ENCODE measurements at places on chromosomes 3 and 15. TPM values are rescaled to one million over a fixed set of nuclear protein-coding genes. Genes with fewer than 3 reads are reported as not detected.

The GASK1A gene
- 0.36 TPM for total RNA-seq

The CACNA1D gene
- 17.4 TPM for total RNA-seq

The DZIP1L gene
- 17.8 TPM for total RNA-seq

The ARPP21 gene
- 1.4 TPM for total RNA-seq

The GABRA5 gene
- total RNA-seq: 0.67 TPM

The CPN2 gene
- not detected for total RNA-seq

- H3K4me3 ChIP-seq: peak overlapping the region; percentile 5
- DNase-seq: no peak
- peaks cover 17% of the 10 kb centered on the region for H3K36me3 ChIP-seq
- no peak overlapping the region for H3K27ac ChIP-seq
Observed at GRCh38 chr3:71537211-71537611, 46.3 kb downstream of the FOXP1 start.

- no peak for DNase-seq
- H3K27me3 ChIP-seq: no peaks in the 10 kb centered on the region
- H3K27ac ChIP-seq: no peak overlapping the region
Observed at GRCh38 chr15:64284042-64284441, 71.9 kb downstream of the CSNK1G1 start.

GRCh38 chr3:37574177-37574943 lies 287.3 kb upstream of the CTDSPL start:
- H3K27ac ChIP-seq: no peak overlapping the region
- no peak for DNase-seq
- H3K4me3 ChIP-seq: no peak overlapping the region
- H3K27me3 ChIP-seq: no peaks in the 10 kb centered on the region
- H3K36me3 ChIP-seq: peaks cover 23% of the 10 kb centered on the region

DNA sequence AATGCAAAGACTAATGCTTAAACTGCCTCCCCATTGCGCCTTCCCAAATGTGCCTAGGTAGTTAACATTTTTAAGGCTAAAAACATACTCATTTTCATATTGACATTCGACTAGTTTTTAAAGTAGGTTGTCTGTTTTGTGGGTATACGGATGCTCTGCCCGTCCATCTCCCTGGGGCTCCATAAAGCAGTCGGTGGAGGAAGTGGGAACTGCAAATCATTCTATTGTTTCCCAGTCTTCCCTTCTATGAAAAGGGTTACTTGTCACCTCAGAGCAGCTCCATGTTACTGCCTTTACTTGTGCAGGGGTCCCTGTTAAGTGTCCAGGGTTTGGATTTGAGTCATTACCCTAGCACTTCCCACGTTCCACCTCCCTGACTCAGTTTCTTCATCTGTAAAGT lies 10.9 kb downstream of the CHCHD6 start:
- no peak overlapping the region for H3K27ac ChIP-seq
- peaks cover 4% of the 10 kb centered on the region for H3K36me3 ChIP-seq
- no peaks in the 10 kb centered on the region for H3K27me3 ChIP-seq

GRCh38 chr3:161342629-161343028 lies 28.7 kb downstream of the SPTSSB start:
- no peak overlapping the region for H3K4me3 ChIP-seq
- no peak overlapping the region for H3K27ac ChIP-seq
- peaks cover 7% of the 10 kb centered on the region for H3K4me1 ChIP-seq
- no peaks in the 10 kb centered on the region for H3K27me3 ChIP-seq
- no peak for DNase-seq

DNA sequence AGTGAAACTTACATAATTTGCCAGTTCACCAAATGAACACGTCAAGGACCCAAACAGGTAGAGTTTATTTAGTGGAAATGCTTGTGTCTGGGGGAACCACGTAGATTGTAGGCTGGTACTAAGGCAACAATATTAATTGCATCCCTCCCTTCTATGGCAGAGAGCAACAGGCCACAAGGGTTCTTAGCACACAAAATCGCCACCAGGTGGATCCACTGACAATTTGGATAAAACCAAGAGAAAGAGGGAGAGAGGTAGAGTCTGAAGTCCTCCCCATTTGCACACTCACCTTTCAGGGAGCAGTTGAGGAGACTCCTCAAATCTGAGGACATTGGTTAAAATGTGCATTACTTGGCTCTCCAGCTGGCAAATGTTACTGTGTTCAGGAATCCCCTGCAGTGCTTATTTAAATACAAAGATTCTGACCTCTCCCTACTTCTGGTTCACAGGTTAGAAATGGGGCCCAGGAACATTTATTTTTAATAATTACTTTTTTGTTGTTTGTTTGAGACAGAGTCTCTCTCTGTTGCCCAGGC lies 181.0 kb upstream of the FEZF2 start:
- H3K4me1 ChIP-seq: peaks cover 5% of the 10 kb centered on the region
- no peak overlapping the region for H3K4me3 ChIP-seq
- no peaks in the 10 kb centered on the region for H3K36me3 ChIP-seq
- H3K27me3 ChIP-seq: peaks cover 26% of the 10 kb centered on the region

DNA sequence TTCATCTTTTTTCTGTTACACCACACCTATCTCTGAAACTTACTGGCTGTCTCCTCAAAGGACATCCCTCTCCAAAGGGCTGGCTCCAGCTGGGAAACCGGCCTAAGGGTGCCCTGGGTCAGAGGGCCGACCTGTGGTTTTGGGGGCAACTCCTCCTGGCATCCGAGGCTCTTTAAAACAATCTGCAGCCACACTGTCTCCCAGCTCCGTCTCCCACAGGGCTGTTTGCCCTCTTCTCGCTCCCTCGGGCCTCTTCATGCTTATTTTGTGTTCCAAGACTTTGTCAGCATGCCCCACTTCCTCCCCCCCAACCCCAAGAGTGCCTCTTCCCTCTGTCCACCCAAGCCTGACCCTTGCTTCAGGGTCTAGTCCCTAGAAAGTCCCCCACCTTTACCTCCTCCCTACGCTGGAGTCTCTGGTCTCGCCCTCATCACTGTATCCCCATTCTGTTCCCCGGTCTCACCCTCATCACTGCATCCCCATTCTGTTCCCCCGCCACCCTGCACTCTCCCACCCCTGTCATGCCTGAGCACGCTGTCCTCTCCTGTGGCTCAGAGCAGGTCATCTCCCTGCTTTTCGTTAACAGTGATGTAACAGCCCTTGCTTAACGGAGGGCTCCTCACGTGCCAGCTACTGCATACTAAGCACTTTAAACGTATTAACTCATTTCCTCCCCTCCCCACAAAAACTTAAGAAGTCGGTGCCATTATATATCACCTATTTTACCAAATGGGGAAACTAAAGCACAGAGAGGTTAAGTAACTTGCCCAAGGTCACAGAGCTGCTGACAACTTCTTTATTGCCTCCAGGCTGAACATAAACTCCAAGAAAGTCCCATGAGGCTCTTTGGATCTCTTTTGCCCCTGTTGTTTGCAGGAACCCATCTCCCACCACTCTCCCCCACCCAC lies 1.1 kb upstream of the CSK start:
- H3K27me3 ChIP-seq: no peaks in the 10 kb centered on the region
- H3K4me3 ChIP-seq: peak overlapping the region; percentile 89
- H3K4me1 ChIP-seq: peaks cover 57% of the 10 kb centered on the region
- no peaks in the 10 kb centered on the region for H3K36me3 ChIP-seq
- no peak for DNase-seq

- H3K4me1 ChIP-seq: no peaks in the 10 kb centered on the region
- no peak overlapping the region for H3K27ac ChIP-seq
- no peak overlapping the region for H3K4me3 ChIP-seq
Observed at GRCh38 chr3:21220944-21221343, 530.1 kb downstream of the ZNF385D start.

DNA sequence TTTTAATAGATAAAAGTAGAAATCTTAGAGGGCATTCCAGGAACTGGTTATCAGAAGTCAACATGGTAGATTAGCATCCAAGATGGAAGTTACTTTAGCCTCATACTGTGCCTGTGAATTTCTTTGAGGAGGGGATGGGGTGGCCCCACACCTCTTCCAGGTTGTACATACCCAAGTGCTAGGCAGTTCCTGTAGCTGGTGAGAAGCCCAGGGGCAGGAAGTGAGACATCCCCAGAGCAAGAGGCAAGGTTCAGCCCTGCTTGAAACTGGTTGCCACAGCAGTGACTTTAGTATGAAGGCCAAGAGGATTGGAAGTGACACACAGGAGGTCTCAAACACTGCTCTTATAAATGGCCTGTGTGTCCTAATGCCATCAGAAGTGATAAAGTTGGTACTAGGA lies 11.9 kb downstream of the GTPBP8 start:
- H3K36me3 ChIP-seq: peaks cover 48% of the 10 kb centered on the region
- no peak for DNase-seq
- no peak overlapping the region for H3K4me3 ChIP-seq
- no peak overlapping the region for H3K27ac ChIP-seq
- H3K4me1 ChIP-seq: no peaks in the 10 kb centered on the region
- H3K27me3 ChIP-seq: no peaks in the 10 kb centered on the region

DNA sequence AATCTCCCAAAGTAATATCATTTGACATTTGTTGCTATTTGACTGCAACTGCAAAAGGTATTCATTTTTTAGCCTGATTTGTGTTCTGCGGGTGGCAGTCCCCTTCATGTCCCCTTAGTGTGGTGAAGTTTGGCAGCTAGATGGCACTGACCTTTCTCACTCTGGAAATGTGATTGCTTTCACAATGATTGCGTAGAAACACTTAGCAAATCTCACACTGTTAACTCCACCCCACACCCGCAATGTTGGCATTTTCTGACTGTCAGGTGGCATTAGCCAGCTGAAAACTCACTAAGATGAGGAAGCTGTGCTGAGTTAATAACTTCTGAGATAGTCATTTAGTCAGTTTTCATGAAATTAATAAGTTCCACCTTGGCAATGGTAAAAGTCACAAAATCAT lies 76.9 kb downstream of the TRIM69 start:
- DNase-seq: no peak
- H3K4me3 ChIP-seq: no peak overlapping the region
- H3K27me3 ChIP-seq: peaks cover 9% of the 10 kb centered on the region
- no peak overlapping the region for H3K27ac ChIP-seq
- H3K36me3 ChIP-seq: no peaks in the 10 kb centered on the region

GRCh38 chr15:33098094-33099058 lies 96.1 kb downstream of the FMN1 start:
- H3K4me1 ChIP-seq: peaks cover 20% of the 10 kb centered on the region
- no peaks in the 10 kb centered on the region for H3K27me3 ChIP-seq
- no peak overlapping the region for H3K4me3 ChIP-seq
- DNase-seq: no peak

DNA sequence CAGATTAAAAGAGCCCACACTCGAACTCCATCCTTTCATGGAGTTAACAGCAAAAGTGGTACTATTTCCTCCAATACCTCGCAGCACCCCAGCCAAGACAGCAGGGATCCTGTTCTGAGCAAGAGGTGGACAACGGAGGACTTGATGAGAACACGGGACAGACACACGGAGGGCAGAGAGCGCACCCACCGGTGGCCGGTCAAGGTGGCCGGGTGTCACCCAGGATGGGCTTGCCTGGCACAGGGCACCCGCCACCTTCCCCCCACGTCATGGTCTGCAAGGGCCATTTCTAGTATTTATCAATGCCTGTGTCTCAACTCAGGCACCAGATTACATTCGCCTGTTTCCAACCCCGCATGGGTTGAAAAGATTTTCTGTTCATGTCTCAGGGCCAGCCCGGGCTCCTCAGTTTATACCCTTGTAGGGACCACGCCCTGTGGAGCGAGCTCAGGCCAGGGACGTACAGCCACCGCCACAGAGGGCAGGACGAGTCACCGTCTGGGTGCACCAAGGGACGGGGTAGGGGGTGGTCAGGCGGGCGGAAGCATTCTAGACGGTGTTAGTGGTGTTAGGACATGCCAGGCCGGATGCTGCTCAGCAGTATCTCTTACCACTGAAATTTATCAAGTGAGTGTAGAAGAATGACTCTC lies 64.2 kb downstream of the CYFIP1 start:
- no peaks in the 10 kb centered on the region for H3K27me3 ChIP-seq
- DNase-seq: no peak
- H3K36me3 ChIP-seq: peaks cover 22% of the 10 kb centered on the region
- H3K4me3 ChIP-seq: no peak overlapping the region

GRCh38 chr3:58345457-58345856 lies 12.8 kb downstream of the PXK start:
- DNase-seq: no peak
- peaks cover 10% of the 10 kb centered on the region for H3K4me1 ChIP-seq
- no peak overlapping the region for H3K4me3 ChIP-seq
- no peak overlapping the region for H3K27ac ChIP-seq

GRCh38 chr15:51108933-51109550 lies 14.3 kb upstream of the TNFAIP8L3 start:
- DNase-seq: no peak
- H3K4me1 ChIP-seq: no peaks in the 10 kb centered on the region
- H3K36me3 ChIP-seq: no peaks in the 10 kb centered on the region
- peaks cover 18% of the 10 kb centered on the region for H3K27me3 ChIP-seq
- H3K4me3 ChIP-seq: no peak overlapping the region
- H3K27ac ChIP-seq: no peak overlapping the region

DNA sequence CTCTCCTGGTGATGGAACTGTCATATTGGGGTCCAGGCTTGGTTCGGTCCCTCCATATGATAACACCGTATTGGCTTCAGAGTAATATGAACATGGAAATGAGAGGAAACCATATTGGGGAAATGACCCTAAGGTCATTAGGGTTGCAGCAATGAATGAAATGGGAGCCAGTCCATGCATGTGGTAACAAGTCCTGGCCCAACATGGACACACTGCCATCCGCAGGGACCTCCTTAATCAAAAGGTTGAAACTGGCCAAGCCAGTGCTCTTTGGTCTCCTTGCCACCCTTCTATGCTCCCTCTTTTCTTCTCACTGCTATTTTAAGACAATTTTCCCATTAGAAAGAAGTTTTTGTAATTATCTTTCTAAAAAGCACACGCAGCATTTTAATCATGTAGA lies 8.3 kb downstream of the SHC4 start:
- DNase-seq: no peak
- H3K27ac ChIP-seq: no peak overlapping the region
- no peaks in the 10 kb centered on the region for H3K4me1 ChIP-seq
- H3K27me3 ChIP-seq: peaks cover 20% of the 10 kb centered on the region

DNA sequence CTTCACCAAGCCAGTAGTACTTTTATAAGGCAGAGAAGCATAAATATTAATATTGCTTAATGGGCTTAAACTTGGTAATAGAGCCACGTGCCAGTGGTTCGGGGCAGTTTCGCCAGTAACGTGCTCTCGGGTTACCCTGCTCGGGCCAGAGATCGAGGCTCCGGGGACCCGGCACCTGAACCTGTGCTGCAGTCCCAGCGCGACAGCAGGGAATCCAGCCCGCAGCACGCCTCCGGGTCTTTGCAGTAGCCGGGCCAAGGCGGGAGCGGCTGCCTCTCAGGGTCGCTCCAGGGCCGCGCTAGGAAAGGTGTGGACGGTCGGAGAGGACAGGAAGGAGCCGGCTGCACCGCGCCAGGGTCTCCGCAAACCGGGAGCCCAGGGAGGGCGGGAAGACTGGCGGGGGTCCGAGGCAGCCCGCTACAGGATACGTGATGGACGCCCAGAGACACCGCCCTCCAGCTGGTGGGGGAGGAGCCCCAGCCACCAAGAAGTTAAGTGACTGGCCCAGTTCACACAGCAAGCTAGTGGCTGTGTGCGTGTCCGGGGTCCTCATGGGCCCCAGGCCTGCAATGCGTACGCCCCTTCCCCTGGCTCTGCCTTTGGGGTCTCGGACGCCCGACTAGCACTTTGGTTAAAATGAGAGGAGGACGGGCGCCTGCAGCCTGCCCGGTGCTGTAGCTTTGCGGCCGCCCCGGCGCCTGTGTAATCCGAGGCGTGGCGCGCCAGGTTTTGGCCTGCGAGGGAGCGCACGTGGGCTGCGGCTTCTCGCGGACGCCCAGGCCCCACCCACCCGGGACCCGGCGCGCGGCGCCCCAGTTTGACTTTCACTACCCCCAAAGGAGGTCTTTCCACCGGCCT lies 1.2 kb upstream of the PDE8A start:
- peaks cover 21% of the 10 kb centered on the region for H3K4me1 ChIP-seq
- peak overlapping the region; percentile 91 for H3K27ac ChIP-seq
- DNase-seq: peak; percentile 85
- H3K4me3 ChIP-seq: peak overlapping the region; percentile 94
- no peaks in the 10 kb centered on the region for H3K36me3 ChIP-seq

All from type B pancreatic cell (in vitro differentiated cells).